ENCODE measurements at places on chromosomes 1 and 21. TPM values are rescaled to one million over a fixed set of nuclear protein-coding genes. Genes with fewer than 3 reads are reported as not detected.

- no peak for DNase-seq
Observed at GRCh38 chr1:183251959-183252450, 65.9 kb downstream of the LAMC2 start.

DNA sequence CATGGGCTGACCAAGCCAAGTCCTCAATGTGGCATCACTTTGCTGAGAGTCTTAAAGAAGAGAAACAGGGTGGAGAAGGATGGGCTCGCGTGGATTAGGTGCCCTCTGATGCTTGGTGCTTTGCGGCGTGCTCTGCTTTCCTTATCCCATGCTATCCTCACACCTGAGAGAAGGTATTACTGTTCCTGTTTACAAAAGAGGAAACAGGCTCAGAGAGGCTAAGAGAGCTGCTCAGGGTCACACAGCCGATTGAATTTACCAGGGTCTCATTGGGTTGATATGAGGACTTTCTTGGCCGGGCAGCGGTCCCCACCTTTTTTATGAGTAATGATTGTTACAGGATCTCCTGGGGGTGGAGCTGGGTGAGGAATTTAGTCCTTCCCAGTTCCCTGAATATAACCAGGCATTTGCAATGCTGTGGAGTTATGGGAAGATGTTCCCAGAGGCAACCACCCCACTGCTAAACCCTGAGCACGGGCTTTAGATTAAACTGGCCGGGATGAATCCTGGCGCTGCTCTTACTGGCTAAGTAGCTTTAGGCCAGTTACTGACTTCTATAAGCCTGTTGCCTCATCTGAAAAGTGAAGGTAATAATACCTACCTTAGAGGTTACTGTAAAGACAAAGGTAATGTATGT lies 4.5 kb downstream of the ASCL5 start:
- no peak for DNase-seq

DNA sequence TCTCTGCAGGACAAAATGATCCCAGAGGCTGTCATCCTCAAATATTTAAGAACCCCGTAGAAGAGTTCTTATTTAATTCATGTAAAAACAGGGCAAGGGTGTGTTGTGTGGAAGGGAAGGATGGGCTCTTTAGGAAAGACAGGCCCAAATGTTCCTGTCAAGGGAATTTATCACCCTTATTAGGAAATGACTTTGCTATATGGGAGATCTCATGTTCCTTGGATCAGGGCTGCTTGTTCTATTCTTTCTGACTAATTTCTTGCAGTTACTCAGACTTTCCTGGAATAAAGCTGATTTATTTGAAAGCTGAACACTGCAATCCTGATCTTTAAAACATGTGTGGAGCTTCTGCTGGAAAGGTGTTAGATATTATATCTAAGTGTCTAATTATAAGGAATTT lies 72.8 kb downstream of the SELENOF start:
- no peak for DNase-seq

DNA sequence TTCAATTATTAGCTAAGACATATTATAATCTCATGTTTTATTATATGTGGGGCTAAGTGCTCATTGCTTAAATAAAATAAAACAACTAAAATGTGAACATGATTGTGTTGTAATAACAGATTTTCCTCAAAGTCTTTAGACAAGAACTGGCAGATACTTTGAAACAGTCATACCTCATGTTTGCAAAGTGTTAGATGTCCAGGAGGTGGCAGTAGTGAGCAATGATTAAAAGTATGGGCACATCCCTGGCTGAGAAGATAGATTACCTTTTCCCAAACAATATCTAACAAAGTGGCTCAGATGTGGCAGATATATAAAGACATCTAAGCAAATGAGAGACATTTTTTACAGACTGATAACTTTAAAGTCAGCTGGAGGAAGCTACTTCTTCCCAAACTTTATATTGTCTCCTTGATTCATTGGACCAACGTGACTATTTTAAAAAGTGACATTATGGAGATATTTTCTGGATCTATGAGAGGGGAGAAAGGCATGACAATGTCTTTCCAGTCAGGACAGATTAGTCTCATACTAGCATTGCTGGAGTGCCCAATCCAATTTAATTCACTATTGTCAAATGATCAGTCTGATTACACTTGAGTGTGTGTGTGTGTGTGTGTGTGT lies 269.8 kb downstream of the S1PR1 start:
- peak; percentile 10 for DNase-seq

DNA sequence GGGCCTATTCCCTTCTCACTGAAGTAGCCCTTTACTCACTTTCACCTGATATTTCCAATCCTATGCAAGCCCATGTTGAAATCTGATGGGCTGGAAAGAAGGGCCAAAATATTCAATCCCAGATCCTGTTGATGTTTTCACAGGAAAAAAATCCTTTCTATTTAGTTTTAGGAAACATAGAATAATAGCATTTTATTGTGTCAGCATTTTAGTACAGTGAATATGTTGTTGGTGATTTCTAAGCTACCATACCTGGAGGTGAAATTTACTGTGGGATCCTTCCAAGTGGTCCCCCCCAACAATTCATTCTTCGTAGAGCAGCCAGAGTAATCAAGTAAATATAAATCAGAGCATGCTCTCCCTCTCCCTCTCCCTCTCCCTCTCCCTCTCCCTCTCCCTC lies 3.4 kb upstream of the UBE2U start:
- DNase-seq: no peak

GRCh38 chr1:233459470-233459945 lies 132.0 kb downstream of the MAP3K21 start:
- no peak for DNase-seq

DNA sequence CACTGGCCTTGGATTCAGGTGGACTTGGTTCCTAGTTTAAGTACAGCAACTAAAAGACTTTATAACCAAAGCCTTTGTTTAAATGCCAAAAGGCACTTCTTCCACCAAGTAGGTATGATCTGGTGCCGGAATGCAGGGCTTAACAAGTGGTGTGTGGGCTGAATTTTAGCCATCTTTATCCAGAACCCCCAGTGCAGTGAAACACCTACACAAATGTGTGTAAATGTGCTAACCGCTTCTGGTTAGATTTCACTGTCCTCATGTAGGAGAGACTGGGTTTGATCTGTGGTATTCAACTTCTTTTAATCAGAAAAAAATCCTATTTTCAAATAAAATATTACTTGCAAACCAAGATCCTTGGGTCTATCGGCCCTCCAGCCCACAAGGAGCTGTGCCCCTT lies 10.3 kb downstream of the SLAMF1 start:
- DNase-seq: no peak

DNA sequence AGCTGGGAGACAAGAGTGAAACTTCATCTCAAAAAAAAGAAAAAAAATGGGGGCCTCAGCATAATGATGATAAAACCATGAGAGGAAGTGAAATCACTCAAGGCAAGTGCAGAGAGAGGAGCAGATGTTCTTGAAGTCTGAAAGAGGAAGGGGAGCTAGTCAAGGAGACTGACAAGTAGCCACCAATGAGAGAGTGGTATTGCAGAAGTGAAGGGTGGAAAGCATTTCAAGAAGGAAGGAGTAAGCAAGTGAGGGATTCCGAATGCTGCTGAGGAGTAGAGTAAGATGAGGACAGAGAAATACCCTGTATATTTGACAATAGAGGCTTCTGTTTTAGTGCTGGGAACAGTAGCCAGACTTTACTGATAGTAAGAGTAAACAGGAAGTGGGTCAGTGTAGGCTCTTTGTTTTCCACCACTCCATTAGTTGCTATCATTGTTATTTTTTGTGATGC lies 2.9 kb downstream of the TATDN3 start:
- no peak for DNase-seq

DNA sequence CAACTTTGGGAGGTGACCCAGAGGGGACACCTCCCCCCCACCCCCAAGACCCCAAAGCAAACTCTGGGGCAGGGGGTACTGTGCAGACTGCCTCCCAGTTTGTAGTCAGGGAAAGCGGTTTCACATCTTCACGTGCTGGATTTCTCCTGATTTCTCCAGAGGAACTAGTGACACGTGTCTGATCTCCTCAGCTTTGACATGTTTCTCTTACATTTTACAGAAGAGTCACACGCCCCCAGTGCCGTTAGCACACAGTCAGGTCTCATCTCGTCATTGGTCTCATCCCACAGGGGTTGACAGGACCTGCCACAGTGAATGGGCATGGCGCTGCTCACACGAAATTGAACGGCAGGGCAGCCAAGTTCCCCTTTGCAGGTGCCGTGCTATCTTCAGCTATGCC lies 11.8 kb downstream of the PDPN start:
- no peak for DNase-seq

GRCh38 chr1:175002910-175003517 lies 3.3 kb downstream of the CACYBP start:
- DNase-seq: no peak

GRCh38 chr1:93471284-93471683 lies 23.4 kb downstream of the FNBP1L start:
- DNase-seq: no peak

DNA sequence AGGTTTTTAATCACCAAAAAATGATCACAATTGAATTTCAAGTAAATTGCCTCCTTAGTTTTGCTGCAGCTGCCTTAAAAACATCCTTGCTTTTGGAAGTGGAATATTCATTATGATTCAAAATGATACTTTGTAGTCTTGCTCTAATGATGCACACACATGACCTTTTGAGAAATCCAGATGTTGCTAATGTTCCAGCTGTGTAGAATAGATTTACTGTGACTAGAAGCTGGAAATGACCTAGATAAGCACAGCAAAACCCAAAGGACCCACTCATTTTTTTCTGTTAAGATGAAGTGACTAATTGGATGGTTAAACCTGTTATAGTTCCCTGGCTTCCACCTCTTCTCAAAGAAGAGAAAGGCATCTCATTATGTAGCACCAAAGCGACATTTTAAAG lies 64.6 kb upstream of the RALGPS2 start:
- DNase-seq: no peak

GRCh38 chr1:47710329-47711071 lies 272.7 kb downstream of the FOXD2 start:
- peak; percentile 90 for DNase-seq

DNA sequence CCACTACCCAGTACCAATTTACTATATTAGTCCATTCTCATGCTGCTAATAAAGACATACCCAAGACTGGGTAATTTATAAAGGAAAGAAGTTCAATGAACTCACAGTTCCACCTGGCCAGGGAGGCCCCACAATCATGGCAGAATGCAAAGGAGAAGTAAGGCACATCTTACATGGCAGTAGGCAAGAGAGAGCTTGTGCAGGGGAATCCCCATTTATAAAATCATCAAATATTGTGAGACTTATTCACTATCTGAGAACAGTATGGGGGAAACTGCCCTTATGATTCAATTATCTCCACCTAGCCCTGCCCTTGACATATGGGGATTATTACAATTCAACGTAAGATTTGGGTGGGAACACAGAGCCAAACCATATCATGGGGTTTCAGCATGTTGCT lies 6.4 kb downstream of the CD58 start:
- no peak for DNase-seq

- DNase-seq: peak; percentile 44
Observed at GRCh38 chr1:15975358-15975804, 520 bp downstream of the ZBTB17 start.

- DNase-seq: no peak
Observed at GRCh38 chr1:182304627-182305026, 87.0 kb downstream of the GLUL start.

- no peak for DNase-seq
Observed at GRCh38 chr1:214296860-214297745, 16.1 kb downstream of the SMYD2 start.

DNA sequence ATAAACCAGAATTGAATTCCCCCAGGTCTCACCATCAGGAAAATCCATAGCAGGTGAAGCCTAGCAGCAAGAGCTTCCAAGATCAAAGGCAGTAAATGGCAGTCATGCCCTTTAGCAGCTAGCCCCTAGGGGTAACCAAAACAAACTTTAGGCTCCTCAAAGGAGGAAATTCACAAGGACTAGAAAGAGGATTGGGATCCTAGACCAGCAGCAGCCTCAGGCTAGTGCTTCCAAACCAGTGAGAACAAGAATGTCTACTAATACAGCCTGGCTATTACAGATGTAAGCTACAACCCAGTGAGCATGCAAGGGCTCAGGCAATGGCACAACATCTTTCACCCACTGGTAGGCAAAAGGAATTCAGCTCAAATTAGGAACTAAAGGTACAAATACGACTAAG lies 11.1 kb upstream of the RIMKLA start:
- DNase-seq: no peak

GRCh38 chr21:15539376-15539775 lies 190.4 kb upstream of the USP25 start:
- DNase-seq: no peak

DNA sequence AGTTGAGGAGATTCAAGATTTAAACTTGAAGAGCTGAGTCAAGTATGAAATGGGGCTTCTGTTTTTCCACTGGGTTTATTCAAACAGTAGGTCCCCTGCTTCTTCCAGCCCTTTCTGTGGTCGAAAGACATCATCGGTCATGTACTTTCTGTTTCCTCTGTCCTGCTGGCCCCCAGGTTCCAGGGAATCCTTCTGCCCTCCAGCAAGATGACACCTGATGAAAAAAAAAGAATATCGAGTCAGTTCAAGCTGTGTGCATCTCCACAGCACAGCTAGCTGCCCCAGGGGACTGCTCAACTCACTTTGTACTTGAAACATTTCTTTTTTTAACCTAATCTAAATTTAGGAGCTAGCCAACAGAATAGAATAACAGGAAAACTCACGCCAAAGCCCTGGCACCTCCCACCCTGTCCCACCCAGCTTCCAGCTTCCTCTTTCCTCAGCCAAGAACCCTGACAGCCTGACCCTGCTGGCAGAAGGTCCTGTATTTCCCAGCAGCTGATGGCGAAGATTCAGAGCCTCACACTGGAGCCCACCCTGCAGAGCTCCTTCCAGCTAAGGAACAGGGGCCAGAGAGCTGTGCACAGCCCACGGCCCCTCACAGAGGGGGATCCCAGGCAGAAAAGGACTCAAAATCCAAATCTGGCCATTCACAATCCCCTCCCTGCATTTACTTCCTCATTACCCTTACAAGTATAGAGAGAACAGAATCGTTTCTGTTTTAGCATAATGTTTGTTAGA lies 176.5 kb downstream of the PSMG1 start:
- no peak for DNase-seq

DNA sequence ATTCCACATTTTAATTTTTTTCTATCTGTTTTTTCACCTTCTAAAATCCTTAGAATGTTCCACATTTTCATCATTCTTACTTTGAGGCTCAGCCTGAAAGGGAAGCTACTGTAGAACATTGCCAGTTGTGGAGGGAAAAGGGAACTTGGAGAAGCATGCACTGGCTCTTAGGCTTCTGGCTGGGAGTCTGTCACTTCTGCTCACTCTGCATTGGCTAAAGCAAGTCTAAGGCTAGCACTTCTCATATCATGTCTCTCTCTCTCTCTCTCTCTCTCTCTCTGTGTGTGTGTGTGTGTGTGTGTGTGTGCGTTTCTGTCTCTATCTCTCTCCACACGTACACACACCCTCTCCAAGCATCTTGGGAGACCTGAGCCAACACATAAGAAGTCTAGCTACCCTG lies 49.6 kb upstream of the ADAR start:
- DNase-seq: no peak

The AMY1C gene
- total RNA-seq: not detected

The ATP6V1G3 gene
- not detected for total RNA-seq

The KCNJ9 gene
- total RNA-seq: not detected

The PEF1 gene
- 39.1 TPM for total RNA-seq
